Stimulated activated naive CD4-positive, alpha-beta T cell treated with Interleukin-2 at 50 U/mL for 16 hours (primary cell): ENCODE measurements at places on chromosomes 5 and 9.

GRCh38 chr9:98010445-98010844 lies 27.3 kb downstream of the ANP32B start:
- no peak for DNase-seq

- no peak for DNase-seq
Measured at GRCh38 chr5:163453705-163454104, 6.2 kb downstream of the NUDCD2 start.

DNA sequence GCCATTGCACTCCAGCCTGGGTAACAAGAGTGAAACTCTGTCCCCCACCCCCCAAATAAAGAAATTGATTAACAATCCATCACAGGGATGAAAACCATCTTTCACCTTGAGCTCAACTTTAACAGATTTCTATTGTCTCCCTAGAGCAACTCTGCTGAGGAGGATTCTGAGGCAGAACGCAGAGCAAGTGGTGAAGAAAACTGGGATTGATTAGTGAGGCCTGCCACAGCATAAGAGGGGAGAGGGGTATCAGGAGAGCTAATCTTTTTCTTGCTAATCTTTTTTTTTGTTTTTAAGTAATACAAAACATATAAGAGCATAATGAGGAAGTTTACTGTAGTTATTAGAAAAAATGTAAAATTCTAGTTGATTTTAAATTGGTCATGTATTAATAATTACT lies 8.9 kb downstream of the TXNDC8 start:
- DNase-seq: no peak

DNA sequence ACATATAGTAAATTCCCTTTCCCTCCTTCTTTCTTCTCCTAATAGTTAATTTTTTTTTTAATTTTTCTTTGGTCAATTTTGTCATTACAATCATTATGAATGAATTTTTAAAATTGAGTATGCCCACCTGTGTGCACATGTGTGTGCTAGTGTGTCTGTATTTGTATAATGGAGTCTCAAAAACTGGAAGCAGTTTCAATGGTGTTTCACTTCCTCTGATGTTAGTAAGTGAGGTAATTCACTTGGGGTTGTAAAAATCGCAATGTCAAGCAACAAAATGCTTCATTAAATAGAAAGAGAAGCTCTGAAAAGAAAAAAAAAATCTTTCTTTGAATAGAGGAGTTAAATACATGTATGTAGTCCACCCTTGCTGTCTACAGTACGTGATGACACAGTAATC lies 1467.6 kb upstream of the NUDT12 start:
- DNase-seq: no peak

DNA sequence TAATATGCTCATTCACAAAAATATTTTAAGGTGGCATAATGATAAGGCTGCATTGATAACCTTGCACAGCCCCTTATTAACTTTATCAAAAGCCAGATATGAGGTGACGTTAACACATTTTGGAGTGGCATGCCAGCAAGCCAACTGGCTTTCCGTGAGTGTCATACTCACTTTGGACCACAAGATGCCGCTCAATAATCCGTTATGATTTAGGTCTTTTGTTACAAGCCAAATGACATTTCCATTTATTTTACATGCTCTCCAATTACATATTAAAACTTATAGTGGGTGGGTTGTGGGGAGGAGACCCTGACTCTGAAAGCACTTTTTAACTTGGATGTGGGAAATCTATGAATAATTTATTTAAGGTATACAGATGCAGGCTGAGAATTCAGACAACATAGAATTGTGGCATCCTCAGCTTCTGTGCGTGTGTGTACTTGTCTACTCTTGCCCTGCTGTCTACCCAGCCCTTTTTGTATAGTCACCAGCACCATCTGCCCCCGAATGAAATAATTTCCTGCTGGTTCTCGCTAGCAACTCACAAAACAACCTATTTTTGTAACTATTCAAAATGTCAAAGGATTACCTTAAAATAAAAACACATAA lies 305.1 kb downstream of the PSAT1 start:
- DNase-seq: no peak

GRCh38 chr5:27590503-27590902 lies 552.1 kb upstream of the CDH9 start:
- DNase-seq: no peak

DNA sequence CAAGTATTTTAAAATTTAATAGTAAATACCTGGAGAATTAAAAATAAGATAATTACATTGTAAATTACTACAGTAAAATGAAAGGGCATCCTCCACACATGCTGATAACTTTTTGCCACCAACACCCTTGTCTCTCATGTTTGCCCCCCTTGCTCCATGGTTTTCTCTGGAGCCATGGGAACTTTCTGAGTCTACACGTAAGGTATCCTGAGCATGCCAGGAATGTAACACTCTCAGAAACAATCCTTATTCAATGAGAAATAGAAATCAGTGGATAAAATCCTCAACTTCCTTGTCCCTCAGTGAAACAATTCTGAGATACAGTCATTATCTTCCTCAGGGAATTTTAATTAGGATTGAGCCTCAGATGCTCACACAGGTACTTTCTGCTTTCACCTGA lies 108.9 kb downstream of the IZUMO3 start:
- DNase-seq: no peak

DNA sequence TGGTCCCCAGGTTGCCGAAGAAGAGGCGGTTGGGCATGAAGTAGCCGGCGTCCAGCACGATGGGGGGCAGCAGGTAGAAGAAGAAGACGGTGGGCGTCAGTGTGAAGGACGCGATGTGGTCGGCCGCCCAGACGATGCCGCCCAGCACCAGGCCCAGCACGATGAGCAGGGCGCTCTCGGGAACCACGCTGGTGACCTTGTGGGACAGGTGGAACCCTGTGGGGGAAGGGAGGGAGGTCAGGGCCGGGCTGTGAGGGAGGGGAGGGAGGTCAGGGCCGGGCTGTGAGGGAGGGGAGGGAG lies 32.4 kb downstream of the SLC9A3 start:
- no peak for DNase-seq

GRCh38 chr9:108967916-108968315 lies 33.7 kb downstream of the ABITRAM start:
- no peak for DNase-seq

DNA sequence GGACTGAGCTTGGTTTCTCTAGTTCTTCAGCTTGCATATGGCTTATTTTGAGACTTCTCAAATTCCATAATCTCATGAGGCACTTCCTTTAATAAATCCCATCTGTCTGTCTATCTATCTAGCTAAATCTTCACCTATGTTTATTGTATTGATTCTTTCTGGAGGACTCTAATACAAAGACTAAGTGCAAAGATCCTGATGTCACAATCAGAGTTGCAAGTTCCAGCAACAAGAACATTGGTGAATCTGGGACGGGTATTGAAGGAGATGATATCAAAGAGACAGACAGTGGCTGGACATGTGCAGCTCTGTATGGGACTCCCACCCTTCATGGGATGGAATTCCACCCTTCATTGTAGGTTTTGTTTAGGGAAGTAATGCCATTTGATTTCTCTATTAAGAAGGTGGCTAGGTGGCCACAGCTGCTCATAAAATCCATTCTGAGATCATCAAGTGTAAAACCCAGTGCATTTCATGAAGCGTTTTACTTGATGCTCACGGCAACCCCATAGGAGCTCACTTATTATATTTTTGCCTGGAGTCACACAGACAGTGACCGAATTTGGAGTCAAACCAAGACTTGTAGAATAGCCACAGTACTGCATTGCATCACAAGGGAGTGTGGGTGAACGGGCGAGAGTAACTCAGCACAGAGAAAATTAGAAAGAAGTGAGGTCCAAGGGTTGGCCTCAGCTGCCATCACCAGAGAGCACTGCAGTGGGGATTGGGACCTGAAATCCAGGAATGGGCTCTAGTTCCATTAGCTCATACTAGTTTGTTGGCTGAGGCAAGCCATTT lies 24.9 kb downstream of the TAS2R1 start:
- no peak for DNase-seq
